Activated naive CD4-positive, alpha-beta T cell treated with Interleukin-2 at 50 U/mL for 16 hours (primary cell): ENCODE measurements at places on chromosomes 1 and 21.

DNA sequence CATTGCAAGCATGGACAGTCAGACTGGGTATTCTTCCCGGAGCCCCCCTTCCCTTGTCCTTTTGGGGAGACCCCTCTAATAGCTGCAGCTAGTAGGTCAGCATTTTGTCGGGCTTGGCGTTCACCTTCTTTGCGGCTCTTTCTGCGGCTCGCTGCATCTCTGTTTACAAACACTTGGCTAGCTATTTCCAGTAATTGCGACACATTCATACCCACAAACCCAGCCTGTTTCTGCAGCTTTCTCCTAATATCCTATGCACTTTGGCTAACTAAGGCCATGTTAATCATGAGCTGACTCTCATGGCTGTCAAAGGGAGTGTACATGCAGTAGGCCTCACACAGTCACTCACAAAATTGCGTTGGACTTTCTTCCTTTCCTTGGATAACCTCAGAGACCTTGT lies 716.4 kb downstream of the AMY1C start:
- DNase-seq, result no peak

GRCh38 chr1:229440851-229441537 lies 7.1 kb upstream of the ACTA1 start:
- DNase-seq, result no peak

GRCh38 chr1:118481126-118481525 lies 296.1 kb upstream of the SPAG17 start:
- DNase-seq, result no peak

DNA sequence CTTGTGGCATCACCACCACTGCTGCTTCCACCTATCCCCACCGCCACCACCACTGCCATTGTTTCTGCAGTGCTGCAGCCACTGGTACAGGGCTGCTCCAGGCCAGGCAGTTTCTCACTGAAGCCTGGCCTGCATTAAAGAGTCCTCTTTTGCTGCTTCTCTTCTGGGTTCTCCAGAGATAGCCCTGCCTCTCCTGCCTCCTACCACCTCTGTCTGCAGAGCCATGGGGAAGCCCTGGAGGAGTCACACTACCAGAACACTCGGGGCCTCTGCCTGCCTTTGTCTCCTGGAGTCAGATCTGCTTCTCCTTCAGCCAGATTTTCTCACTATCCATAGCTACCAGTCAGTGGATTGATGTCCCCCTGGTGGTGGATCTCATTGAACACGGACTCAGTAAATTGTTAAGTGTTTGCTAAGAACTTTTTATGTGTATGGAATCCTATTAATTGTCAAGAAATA lies 37.7 kb upstream of the DDAH1 start:
- DNase-seq, result no peak

DNA sequence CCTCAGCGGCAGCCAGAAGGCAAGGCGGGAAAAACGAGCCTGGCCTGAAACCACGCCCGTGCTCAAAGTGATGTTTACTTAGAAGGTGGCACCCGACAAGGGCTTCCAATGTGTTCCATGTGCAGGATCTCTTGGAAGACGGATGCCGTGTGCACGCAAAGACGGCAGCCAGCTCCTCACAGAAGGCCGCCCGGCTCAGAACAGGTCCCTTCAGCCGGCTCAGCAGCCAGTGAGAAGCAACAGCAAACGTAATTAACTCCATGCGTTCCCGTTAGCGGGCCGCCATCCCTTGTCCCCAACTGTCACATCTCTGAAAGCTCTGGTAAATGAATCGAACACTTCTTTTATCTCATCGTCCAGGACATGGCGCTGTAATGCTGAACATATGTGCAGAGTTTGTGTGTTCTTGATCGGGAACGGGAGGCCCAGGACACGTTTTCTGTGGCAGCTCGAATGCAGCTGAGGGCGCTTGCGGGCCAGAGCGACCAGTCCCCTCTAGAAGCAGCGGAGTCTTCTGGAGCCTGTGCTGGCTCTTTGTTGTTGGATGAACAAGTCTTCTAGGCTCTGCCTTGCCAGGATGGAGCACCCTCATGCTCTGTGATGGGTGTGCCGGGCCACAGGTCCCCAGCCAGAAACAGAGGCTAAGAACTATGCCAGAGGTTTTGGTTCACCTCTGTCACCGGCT lies 94.6 kb upstream of the ARHGEF16 start:
- DNase-seq, result no peak

DNA sequence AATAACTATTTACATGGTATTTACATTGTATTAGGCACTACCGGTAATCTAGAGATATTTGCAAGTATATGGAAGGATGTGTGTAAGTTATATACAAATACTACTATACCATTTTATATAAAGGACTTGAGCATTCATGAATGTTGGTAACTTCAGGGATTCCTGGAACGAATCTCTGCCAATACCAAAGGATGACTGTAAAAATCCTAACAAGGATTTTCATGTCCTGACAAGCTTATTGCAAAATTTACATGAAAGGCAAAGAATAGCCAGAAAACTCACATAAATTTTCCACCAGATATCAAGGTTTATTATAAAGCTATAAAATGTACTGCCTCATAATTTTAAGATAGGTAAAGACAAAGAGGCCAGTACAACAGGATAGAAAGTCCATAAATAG lies 325.2 kb upstream of the NRIP1 start:
- DNase-seq, result no peak

GRCh38 chr1:103911450-103911849 lies 161.8 kb downstream of the AMY1C start:
- no peak for DNase-seq

DNA sequence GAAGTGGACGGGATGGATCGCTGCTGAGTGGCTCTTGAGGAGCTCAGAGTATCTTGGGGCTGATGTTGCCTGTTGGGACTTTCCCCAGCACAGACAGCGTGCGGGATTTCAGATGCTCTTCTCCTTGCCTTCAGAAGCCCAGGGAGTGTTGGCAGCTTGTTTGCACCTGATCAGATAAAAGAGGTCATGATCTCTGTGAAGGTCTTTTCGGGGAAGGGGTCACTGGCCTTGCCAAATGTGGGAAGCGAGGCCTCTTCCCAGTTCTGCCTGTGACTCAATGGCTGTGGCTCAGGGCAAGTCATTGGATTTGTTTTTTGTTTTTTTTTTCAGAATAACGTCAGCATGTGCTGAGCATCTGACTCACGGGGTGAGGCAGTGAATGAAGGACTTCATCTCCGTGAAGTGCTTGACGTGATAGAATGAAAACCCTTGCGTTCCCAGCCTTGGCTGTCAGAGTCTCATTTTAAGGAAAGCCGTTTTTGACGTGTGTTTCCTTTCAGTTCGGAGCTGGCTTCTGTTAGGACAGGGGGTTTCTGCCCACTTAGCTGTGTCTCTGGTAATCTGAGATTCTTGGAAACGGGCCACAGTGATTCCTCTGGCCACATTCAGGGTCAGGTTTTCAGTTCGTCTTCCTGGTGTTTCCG lies 46.7 kb downstream of the GALNT2 start:
- DNase-seq, result no peak

GRCh38 chr1:116764466-116764898 lies 10.3 kb downstream of the CD2 start:
- peak; percentile 77 for DNase-seq

DNA sequence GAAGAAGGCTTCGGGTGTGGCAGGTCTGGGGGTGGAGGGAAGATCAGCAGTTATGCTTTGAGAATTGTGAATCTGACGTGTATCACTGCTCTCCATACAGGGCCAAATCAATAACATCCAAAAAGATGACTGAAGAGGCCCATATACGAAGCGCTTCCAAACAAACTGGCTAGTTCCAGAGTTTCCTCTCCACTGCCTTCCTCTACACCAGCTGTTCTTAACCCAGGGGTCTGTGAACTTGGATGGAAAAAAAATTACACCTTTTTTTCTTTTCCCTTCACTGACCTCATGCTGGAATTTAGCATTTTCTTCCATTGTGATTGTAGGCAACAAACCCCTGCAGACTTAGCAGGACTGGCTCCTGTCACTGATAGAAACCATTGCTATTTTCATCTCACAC lies 77.1 kb upstream of the NBL1 start:
- no peak for DNase-seq

- no peak for DNase-seq
Measured at GRCh38 chr1:45679123-45679522, 7.2 kb downstream of the GPBP1L1 start.

DNA sequence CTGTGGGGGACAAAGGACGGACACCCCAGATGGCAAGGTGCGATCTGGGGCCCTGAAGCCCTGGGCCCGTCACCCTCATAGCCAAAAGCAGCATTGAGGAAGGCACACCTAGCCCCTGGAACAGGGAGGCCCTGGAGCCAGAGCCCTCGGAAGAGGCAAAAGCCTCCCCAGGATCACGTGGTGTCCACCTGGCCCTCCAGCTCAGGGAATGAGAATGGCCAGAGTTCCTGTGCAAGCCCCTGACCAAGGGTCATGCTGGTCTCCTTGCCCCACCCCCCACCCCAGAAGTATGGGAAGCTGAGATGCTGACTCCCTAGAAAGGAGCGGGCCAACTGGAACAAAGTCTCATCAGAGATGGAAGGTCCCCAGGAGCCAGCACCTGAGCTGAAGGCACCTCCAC lies 1.0 kb upstream of the PDZK1IP1 start:
- DNase-seq, result no peak

DNA sequence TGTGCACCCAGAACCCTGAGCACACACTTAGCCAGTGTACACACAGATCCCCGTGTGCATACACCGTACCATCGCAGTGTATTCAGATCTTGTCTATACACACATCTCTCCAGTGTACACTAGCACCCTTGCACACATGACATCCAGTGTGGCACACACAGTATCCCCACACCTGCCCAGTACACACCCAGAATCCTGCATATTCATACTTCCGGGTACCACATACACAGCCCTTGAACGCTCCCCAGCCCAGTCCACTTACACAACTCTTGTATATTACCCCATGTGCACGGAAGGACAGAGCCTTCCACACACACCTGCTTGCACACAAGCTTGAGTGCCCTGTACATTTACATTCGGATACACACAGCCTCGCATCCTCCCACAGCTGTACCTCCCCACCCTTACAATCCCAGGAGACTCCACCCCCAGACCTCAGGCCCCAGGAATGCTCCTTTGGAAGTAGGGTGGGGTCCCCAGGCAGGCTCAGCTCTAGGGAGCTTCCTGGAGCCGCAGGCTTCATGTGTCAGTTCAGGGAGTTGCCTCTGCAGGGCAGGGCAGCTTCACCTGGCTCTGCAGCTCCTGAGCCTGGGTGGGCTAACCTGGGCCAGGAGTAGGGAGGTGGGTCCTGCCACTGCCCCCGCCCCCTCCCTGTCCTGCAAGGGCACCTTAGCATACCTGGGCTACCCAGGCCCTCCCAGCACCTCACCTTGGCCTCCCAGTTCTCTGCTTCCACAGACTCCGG lies 46.2 kb downstream of the AHDC1 start:
- no peak for DNase-seq

DNA sequence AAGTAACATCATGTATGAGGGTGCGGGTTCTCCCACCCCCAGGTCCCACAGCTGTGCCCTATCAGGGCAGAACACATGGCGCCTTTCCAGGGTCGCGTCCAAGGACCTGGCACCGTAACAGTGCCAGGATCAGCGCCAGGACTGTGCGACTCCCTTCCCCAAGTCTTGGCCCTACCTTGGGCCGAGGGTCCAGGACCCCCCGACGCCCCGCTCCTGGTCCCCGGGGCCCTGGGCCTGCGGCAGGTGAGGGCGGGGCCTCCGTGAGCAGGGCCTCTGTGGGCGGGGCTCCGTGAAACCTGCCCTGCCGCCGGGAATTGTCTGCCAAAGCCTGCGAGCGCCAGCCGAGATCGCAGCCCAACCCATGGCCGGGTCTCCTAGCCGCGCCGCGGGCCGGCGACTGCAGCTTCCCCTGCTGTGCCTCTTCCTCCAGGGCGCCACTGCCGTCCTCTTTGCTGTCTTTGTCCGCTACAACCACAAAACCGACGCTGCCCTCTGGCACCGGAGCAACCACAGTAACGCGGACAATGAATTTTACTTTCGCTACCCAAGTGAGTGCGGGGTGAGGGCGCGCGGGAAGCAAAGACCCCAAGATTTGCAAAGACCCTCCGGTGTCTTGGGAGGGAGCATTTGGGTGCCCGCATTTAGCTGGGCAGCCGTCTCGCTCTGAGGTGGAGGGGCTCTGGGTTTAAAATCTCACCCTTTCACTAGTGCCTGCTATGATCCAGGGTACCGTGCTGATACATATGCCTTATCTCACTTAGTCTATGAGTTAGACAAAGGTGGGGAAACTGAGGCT lies at the start of gene RHBG:
Gene RHBG, plus strand, starts transcription at position 323 of the 796 bp plus-strand sequence. Its CDS starts 39 bp downstream, at position 362.
- peak; percentile 12 for DNase-seq

DNA sequence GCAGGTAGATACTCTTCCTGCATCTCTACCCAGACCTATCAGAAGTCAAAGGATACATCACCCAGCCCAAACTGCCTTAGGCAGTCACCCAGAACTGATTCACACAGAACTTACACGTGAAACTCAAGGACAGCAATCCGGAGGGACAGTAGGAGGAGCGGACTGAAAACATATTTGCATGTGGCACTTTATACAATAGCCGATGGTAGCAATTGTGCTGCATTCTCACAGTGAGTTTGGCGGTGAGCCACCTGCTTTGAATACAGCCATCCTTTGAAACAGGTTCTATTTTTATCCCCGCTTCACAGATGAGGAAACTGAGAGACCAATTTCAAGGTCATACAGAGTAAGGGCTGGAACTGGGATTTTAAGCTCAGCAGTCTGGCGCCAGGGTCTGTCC lies 69.5 kb downstream of the EDEM3 start:
- DNase-seq, result no peak

DNA sequence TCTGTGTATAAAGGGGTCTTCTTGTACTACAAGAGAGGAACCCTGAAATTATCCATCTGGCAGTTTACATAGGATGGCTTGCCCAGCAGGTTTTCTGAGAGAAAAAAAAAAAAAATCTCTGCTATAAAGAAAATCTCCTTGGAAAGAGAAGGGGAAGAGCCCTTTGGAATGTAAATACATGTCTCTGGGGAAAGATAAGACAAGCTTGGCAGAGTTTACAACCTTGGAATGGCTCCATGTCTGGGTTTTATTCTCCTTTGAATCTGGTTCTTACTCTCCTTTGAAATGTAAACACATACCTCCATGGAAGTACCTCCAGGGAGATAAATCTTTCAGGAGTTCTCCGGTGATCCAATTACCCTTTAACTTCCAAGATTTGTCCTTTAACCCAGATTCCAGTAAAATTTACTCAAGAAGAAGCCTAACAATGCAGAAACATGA lies 45.1 kb upstream of the DNAH14 start:
- DNase-seq, result no peak

DNA sequence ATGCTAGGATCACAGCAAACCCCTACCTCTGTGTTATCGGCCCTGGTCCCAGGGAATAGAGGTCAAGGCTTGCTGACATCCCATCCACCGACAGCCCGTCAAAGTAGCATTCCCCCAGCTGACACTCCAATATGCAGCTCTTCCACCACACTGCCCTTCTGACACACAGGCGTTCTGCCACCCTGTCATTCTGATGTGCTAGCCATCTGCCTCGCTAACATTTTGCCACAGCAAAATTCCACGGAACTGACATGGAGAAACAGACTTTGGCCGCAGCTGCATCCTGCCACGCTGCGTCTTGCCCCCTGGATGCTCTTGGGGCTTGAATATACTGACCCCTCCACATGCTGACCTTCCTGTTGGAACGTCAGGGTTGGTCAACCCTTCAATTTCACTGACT lies 163.2 kb upstream of the CSF3R start:
- no peak for DNase-seq

GRCh38 chr1:214557952-214558735 lies 6.7 kb upstream of the PTPN14 start:
- DNase-seq, result no peak

GRCh38 chr21:45534636-45535331 lies 7.5 kb downstream of the SLC19A1 start:
- no peak for DNase-seq

GRCh38 chr1:240194120-240194519 lies 102.4 kb downstream of the FMN2 start:
- DNase-seq, result no peak
